Urothelium cell line (cell line): ENCODE measurements at places on chromosomes 3 and 15.

DNA sequence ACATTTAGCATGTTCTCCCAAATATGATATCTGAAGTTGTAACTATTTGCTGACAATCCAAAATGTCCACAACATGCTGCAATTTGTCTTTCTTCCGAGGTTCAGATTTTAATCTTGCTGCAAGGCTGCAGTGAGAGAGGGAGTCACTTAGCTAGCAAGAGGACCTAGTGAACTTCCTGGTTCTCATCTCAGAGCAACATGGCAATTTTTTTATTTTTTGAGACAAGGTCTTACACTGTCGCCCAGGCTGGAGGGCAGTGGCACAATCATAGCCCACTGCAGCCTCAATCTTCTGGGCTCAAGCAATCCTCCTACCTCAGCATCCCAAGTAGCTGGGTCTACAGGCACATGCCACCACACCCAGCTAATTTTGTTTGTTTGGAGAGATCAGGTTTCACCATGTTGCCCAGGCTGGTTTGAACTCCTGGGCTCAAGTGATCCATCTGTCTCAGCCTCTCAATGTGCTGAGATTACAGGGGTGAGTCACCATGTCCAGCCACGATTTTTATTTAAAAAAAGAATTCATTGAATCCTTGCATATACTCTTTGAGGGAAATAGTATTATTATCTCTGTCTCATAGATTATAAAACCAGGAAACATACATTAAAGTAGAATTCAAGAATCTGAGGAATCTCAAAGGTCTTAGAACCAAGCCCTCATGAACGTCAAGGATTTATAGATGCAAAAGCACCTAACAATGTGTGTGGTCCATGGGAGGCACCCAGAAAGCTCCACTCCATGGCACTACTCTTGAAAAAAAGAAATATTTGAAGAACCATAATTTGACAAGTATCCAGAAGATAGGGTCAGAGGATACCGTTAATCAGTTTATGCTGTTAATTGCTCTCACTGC lies 9.1 kb downstream of the HDC start:
- DNase-seq, result no peak

- no peak for DNase-seq
Observed at GRCh38 chr3:136750897-136751315, 1.3 kb downstream of the STAG1 start.

DNA sequence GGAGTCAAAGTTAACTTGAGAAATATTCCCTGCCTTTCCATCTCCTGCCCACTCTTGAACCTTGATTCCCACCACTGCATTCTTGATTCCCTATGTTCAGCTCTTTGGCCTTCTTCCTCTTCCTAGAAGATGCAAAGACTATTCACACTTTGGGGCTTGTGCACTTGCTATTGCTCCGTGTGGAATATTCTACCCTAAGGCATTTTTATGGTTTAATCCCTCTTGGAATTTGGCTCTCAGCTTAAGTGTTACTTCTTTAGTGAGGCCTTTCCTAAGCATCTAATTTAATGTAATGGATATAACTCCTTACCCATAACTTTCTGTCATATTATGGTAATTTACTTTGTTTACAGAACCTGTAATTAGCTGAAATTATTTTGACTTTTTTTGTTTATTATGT lies 318.9 kb upstream of the COL8A1 start:
- DNase-seq, result no peak

GRCh38 chr15:70557521-70558258 lies 205.7 kb downstream of the UACA start:
- DNase-seq, result no peak

DNA sequence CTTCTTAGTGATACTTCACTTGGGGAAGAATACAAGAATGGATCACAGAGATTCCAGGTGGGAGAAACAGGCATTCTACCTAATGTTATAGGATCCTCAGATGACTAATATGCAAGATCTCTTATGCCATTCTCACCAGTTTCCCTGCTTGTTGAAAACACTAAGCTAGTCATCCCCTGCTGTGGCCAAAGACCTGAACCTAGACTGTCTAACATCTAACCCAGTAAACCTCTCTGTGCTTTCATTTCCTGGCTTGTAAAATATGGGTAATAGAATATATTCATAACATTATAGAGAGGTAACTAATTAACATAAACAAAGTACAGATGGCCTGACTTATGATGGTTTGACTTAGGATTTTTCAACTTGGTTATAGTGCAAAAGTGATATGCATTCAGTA lies 776.3 kb downstream of the TUSC7 start:
- DNase-seq, result no peak

- DNase-seq, result no peak
Observed at GRCh38 chr3:31804251-31805051, 176.6 kb downstream of the OSBPL10 start.

DNA sequence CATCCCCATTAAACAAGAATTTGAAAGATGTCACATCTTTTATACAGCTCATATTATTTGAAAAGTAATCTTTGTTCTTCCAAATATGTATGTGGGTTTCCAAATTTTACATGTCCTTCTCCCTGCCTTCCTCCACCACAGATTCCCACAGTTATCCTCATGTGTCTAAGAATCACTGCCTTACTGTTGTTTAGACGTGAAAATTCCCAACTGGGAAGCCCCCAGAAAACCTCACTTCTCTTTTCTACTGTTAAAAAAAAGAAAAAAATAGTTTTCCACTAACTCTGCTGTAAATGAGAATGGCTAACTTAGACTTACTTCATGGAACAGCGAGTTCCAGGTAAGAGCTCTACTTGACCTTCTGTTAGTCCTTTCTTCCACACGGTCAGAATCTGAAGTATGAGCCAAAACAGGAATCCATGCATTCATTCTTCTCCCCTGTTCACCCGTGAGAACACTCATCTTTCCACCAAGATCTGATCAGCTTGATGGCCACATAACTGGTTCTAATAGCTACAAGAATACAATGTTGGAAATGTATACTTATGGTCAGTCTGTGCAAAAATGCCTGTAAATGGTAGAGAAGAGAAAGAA lies 17.9 kb upstream of the CSTA start:
- no peak for DNase-seq

- no peak for DNase-seq
Observed at GRCh38 chr3:117226932-117227331, 517.4 kb downstream of the TUSC7 start.

- DNase-seq, result no peak
Observed at GRCh38 chr15:52118969-52119749, 6.6 kb upstream of the BCL2L10 start.

GRCh38 chr3:98215051-98215450 lies 48.6 kb downstream of the OR5H15 start:
- DNase-seq, result no peak
